Effector memory CD8-positive, alpha-beta T cell (primary cell): ENCODE measurements at places on chromosomes 7 and 10.
A peak's percentile ranks its signal among the peaks of the same experiment; 100 is the strongest.

DNA sequence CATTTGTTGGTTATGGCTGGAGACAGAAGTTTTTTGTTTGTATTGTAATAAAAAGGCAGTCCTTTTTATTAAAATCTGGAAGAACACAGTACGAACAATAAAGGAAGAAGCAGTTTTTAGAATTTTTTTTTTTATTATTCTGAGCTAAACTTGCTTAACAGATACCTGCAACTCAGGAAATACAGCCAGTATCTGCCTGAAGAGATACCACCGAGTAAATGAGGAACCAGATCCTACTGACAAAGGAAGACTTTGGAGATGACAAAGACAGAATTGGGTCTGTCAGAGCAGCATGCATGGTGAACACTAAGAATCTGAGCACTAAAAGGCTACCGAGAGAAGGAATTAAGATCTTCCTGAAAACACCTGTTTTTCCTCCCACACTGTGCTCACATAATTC lies 1335.9 kb upstream of the SORCS1 start:
- no peak overlapping the region for H3K27ac ChIP-seq
- H3K4me3 ChIP-seq: no peak overlapping the region
- no peaks in the 10 kb centered on the region for H3K27me3 ChIP-seq
- H3K36me3 ChIP-seq: peaks cover 3% of the 10 kb centered on the region
- no peaks in the 10 kb centered on the region for H3K4me1 ChIP-seq

DNA sequence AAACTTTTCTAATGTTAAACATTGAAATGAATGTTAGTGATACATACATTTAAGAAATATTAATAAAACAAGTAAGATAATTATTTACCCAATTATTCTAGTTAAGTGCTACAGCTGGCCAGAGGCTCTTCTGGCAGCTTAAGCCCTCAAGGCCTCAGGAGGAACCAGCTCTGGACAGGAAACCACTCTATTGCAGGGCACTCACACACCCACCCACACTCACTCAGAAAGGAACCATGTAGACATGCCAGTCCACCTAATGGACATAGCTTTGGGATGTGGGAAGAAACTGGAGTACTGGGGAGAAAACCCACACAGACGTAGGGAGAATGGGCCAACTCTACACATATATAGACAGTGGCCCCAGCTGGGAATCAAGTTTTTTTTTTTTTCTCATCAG lies 28.2 kb downstream of the UMAD1 start:
- DNase-seq: no peak
- H3K36me3 ChIP-seq: peaks cover 5% of the 10 kb centered on the region
- no peak overlapping the region for H3K27ac ChIP-seq
- H3K4me1 ChIP-seq: peaks cover 24% of the 10 kb centered on the region
- H3K27me3 ChIP-seq: no peaks in the 10 kb centered on the region

DNA sequence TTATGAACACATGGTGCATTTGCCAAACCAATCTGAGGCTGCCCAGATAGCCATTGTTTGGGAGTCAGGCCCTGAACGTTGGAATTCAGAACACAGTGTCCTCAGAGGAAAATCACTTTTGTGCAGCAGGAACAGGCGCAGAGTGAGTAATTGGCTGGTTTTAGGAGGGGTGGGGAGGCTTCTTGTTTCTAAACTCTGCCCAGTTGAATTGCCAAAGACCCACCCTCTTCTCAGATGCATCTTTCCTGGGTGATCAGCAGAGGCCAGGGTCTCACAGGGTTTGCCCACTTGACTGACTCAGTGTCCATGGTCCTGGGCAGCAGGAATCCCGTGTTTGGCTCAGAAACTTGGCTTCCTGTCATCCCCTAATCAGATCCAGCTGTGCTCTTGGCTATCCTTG lies 24.3 kb downstream of the PRLHR start:
- no peak overlapping the region for H3K27ac ChIP-seq
- H3K36me3 ChIP-seq: no peaks in the 10 kb centered on the region
- no peak overlapping the region for H3K4me3 ChIP-seq
- no peak for DNase-seq
- no peaks in the 10 kb centered on the region for H3K4me1 ChIP-seq
- peaks cover 6% of the 10 kb centered on the region for H3K27me3 ChIP-seq

DNA sequence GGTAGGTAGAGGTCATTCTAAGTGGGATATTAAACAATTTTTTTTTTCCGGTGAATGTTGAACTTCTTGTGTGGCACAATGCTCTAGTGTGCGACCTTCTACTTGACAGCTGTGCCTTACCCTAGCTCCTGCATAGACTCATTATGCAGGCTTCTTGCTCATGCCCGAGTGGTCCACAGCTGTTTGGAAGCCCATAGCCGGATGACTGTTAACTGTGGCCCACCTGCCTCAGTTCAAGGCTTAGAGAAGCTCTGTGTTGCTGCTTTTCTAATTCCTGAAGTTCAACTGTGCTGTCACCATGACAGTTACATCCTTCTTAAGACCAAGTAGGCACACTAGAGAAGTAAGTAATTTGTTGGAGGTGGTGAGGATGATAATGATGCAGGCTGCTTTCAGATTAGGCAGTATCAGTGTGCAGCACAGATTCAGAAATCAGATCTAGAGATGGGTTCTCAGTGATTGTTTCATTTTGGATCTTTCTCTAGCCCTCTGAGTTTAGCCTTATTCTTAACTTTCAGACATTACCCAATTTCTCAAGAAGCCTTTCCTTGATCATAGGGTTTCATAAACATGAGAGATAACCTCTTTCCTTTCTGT lies 278.4 kb downstream of the PHF14 start:
- DNase-seq: no peak
- H3K4me3 ChIP-seq: no peak overlapping the region
- no peaks in the 10 kb centered on the region for H3K4me1 ChIP-seq
- no peak overlapping the region for H3K27ac ChIP-seq

DNA sequence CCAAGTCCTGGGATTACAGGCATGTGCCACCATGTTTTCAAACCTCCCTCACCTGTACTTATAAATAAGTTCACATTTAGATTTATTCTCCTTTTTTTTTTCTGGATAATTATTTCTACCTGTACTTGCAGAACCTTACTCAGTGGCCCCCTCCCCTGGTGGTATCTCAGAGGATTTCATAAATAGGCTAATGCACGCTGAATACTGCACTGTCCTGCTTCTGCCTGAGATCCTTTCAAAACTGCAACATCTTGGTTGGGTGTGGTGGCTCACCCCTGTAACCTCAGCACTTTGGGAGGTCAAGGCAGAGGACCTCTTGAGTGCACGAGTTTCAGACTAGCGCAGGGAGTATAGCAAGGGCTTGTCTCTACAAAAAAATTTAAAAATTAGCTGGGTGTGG lies 4.6 kb upstream of the BLVRA start:
- no peak overlapping the region for H3K27ac ChIP-seq
- no peak for DNase-seq

DNA sequence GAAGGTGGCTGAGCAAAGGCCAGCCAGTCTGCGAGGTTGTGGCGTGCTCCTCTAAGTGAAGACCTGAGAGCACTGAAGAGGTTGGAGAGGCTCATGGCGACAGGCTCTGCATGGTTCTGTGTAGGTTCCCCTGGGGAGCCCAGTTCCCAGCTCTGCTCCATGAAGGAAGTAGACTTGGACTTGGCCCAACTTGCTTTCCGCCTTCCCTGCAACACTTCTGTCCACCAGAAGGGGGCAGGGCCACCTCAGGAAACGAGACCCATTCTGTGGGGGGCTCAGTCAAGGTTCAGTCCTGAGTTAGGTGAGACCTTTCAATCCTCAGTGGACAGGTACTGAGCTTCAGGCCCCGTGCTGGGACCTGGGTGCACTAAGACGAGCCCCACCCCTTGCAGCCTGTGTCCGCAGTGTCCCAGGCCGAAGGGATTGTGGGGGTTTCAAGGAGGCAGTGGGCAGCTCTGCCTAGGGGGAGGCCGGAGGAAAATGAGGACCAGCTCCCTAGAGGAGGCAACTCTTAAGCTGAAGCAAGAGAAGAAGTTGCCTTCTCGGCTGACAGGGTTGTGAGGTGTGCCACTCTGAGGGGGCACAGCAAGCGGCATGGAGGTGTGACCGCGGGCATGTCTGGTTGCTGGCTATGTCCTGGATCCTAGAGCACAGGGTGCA lies 15.0 kb upstream of the PCBD1 start:
- peak; percentile 22 for DNase-seq
- H3K4me1 ChIP-seq: no peaks in the 10 kb centered on the region
- H3K36me3 ChIP-seq: peaks cover 7% of the 10 kb centered on the region

DNA sequence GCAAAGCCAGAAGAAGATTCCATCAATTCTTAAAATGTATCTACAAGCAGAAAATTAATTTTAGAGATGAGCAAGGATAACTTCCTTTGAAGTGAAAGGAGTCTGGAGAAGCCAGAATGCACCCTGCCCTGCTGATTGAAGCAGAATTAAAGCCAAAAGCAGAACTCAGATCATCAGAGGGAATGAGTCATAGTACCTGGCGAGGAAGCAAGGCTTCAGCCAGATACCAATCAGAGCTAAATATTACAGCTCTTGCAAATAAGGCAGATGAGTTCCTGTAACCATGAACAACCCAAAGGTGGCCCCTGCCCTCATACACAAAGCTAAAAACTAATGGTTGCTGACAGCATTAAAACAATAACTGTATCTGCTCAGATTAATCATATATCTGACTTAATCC lies 10.4 kb downstream of the HTR7 start:
- H3K4me3 ChIP-seq: no peak overlapping the region
- H3K27me3 ChIP-seq: peaks cover 57% of the 10 kb centered on the region
- H3K4me1 ChIP-seq: no peaks in the 10 kb centered on the region
- no peak overlapping the region for H3K27ac ChIP-seq
- DNase-seq: no peak
- H3K36me3 ChIP-seq: no peaks in the 10 kb centered on the region

GRCh38 chr7:138023618-138024342 lies 21.9 kb upstream of the CREB3L2 start:
- H3K27ac ChIP-seq: no peak overlapping the region
- no peaks in the 10 kb centered on the region for H3K36me3 ChIP-seq
- no peak overlapping the region for H3K4me3 ChIP-seq
- DNase-seq: no peak

DNA sequence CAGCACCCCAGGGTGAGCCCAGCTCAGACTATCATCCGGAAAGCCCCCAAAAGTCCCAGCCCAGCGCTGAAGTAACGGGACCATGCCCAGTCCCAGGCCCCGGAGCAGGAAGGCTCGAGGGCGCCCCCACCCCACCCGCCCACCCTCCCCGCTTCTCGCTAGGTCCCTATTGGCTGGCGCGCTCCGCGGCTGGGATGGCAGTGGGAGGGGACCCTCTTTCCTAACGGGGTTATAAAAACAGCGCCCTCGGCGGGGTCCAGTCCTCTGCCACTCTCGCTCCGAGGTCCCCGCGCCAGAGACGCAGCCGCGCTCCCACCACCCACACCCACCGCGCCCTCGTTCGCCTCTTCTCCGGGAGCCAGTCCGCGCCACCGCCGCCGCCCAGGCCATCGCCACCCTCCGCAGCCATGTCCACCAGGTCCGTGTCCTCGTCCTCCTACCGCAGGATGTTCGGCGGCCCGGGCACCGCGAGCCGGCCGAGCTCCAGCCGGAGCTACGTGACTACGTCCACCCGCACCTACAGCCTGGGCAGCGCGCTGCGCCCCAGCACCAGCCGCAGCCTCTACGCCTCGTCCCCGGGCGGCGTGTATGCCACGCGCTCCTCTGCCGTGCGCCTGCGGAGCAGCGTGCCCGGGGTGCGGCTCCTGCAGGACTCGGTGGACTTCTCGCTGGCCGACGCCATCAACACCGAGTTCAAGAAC lies 1.1 kb downstream of the VIM start:
- peak overlapping the region; percentile 93 for H3K4me3 ChIP-seq
- H3K4me1 ChIP-seq: peaks cover 56% of the 10 kb centered on the region
- H3K27ac ChIP-seq: peak overlapping the region; percentile 100
- DNase-seq: peak; percentile 81

GRCh38 chr7:115124409-115124939 lies 202.6 kb downstream of the MDFIC start:
- no peak overlapping the region for H3K27ac ChIP-seq
- DNase-seq: no peak
- no peaks in the 10 kb centered on the region for H3K4me1 ChIP-seq

DNA sequence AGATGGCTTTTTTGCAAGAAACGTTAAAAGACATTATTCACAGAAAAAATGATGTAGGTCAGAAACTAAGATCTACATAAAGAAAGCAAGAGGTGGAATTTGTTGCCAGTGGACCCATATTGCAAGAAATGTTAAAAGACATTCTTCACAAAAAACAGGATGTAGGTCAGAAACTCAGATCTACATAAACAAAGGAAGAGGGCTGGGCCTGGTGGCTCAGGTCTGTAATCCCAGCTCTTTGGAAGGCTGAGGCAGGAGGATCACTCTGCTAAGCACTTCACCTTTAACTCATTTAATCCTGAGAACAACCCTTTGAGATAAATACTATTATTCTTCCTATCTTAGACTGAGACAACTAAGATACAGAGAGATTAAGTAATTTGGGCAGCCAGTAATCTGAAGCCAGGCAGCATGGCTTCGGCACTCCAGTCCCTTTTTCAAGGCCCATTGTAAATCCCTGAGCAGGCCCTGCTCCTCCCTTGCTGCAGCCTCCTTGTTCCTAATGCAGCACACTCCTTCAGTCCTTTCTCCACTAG lies 11.6 kb downstream of the ZFAND4 start:
- H3K36me3 ChIP-seq: peaks cover 9% of the 10 kb centered on the region
- DNase-seq: no peak
- H3K4me3 ChIP-seq: no peak overlapping the region
